H9 (cell line): ENCODE measurements at places on chromosomes 12 and 14.

- no peak for DNase-seq
These were observed 10.3 kb upstream of the PGAM5 start for GRCh38 chr12:132700212-132700822.

- DNase-seq = no peak
These were observed 233.5 kb upstream of the TMEM132C start for GRCh38 chr12:128033473-128033872.

DNA sequence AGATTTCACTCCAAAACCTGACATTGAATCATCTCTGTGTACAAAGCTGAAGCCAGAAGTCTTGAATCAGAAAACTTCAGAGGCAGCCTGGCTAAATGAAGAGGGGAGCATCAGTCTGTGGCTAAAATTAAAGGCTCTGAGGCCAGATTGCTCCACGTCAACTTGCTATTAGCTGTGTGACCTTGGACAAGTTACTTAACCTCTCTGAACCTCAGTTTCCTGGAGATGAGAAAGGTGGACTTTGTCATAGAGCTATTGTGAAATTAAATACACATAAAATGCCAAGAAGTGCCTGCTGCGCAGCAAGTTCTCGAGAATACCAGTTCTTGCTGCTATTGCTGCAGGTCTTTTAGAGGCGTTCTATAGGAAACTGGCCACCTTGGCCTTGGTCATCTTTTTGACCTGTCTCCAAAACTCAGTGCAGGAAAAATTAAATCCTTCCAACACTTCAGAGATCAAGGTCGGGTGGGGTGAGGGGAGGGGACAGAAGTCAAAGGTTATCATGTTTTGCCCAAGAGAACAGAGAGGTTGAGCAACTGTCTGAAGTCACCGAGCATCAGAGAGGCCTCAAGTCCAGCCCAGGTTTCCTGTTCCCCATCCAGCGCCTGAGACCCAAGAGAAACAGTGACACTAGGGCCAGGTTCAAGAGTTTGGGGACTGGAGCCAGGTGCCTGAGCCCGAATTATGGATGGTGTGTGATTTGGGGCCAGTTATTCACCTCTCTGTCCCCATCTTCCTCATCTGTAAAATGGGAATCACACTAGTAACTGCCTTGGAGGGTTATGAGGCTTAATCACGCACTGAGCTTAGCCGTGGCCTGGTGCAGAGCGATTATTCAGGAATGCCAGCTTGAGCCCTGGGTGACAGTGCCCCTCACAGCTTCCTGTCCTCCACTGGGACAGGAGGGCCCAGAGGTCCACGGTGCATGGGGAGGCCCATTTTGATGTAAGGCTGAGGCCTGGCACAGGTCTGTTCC lies 1.1 kb downstream of the SERPINA1 start:
- no peak for DNase-seq

GRCh38 chr14:53412819-53413675 lies 259.9 kb upstream of the DDHD1 start:
- DNase-seq = no peak

- DNase-seq = no peak
These were observed 1.7 kb downstream of the MGST1 start for GRCh38 chr12:16349131-16349460.

- DNase-seq = peak; percentile 28
These were observed 257.2 kb upstream of the PRICKLE1 start for GRCh38 chr12:42846782-42847181.

GRCh38 chr12:115049614-115050013 lies 365.6 kb upstream of the TBX3 start:
- no peak for DNase-seq

DNA sequence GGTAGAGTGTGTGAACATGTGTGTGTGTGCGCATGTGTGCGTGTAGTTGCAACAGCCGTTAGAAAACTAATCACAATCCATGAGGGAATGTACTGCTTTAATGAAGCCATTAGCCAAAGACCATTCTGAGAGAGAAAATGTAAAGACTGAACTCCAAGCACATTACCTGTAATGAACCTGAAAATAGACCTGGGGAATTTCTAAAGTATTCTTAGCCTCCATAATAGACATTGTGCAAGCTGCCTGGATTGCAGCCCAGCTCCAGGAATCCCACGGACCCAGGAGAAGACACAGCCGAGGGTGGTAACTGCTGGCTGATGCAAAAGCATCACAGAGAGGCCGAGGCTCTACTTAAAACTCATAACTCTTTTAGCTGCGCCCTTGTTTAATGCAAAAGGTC lies 156.6 kb downstream of the SLC15A4 start:
- DNase-seq = no peak

DNA sequence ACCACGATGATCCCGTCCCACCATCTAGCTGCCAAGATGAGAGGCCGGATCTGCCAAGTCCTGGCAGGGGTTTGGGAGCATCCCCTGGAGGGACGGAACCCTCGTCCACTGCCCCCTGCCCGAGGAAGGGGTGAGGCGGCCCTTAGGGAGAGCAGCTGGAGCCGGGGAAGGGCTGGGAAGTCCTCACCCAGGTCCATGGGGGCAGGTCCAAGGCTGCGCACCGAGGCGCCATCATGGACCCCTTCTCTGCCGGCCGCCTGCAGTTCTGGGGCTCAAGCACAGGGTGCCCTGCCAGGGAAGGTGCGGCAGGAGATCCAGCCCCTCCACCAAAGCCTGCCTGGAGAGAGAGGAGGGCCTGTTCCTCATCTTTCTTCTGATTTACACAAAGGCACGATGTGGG lies 17.6 kb upstream of the FBRSL1 start:
- no peak for DNase-seq

DNA sequence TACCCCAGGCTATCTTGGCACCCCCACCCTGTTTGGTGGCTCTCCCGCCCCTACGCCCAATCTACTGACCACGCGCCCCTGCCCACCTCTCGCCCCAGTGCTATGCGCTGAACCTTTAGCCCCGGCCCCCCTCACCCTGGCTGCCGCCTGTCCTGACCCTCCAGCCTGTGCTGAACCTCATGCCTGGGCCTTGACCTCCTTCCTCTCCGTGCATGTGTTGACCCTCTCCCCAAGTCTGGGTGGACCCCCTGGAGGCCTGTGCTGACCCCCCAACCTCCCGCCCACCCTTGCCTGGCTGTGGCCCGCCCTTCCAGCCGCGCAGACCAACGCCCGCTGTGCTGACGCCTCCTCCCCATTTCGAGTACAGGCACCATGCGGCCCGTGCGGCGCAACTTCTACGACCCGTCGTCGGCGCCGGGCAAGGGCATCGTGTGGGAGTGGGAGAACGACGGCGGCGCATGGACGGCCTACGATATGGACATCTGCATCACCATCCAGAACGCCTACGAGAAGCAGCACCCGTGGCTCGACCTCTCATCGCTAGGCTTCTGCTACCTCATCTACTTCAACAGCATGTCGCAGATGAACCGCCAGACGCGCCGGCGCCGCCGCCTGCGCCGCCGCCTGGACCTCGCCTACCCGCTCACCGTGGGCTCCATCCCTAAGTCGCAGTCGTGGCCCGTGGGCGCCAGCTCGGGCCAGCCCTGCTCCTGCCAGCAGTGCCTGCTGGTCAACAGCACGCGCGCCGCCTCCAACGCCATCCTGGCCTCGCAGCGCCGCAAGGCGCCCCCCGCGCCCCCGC lies 20.7 kb downstream of the DTX1 start:
- no peak for DNase-seq

- peak; percentile 53 for DNase-seq
These were observed 34.6 kb upstream of the ANKRD9 start for GRCh38 chr14:102544046-102544746.

GRCh38 chr12:104855599-104855998 lies 102.5 kb downstream of the SLC41A2 start:
- DNase-seq = no peak

DNA sequence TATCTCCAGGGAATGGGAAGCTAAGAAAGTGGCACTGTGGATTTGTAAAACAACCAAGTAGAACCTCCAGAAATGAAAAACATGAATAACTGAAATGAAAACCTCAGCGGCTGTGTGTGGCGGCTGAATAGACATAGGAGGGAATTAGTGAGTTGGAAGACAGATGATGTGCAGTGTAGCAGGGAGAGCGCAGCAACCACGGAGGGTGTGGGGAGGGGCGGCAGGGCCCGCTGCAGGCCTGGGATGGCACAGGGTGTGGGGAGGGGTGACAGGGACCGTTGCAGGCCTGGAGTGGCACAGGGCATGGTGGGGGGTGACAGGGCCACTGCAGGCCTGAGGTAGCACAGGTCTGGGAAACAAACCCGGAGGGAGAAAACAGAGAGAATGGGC lies 51.1 kb downstream of the BEGAIN start:
- DNase-seq = no peak

- DNase-seq = no peak
These were observed 136.8 kb upstream of the NTF3 start for GRCh38 chr12:5295151-5295550.

DNA sequence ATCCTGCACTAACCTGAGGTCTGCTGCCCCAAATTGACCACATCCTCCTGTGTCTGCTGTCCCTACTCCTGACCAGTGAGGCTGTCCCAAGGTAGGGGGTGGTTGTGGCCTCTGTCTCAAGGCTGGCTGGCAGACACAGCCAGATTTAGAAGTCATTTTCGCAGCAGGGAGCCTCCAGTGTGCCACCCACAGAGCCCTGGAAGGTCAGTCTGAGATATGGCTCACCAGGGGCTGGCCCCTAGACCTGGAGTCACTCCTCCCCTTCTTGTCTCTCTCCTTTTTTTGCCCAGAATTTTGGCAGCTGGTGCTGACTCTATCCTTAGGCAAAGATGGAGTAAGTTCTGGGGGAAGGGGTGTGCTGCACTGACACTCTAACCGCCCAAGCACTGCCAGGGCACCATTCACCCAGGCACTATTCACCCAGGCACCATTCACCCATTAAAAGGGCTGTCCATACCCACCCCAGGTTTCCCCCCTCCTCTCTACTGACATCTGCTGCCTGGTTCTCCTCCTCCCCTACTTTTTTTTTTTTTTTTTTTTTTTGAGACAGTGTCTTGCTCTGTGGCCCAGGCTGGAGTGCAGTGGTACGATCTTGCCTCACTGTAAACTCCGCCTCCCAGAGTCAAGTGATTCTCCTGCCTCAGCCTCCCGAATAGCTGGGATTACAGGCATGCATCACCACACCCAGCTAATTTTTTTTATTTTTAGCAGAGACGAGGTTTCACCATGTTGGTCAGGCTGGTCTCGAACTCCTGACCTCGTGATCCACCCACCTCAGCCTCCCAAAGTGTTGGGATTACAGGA lies 7.7 kb downstream of the DDN start:
- DNase-seq = no peak

DNA sequence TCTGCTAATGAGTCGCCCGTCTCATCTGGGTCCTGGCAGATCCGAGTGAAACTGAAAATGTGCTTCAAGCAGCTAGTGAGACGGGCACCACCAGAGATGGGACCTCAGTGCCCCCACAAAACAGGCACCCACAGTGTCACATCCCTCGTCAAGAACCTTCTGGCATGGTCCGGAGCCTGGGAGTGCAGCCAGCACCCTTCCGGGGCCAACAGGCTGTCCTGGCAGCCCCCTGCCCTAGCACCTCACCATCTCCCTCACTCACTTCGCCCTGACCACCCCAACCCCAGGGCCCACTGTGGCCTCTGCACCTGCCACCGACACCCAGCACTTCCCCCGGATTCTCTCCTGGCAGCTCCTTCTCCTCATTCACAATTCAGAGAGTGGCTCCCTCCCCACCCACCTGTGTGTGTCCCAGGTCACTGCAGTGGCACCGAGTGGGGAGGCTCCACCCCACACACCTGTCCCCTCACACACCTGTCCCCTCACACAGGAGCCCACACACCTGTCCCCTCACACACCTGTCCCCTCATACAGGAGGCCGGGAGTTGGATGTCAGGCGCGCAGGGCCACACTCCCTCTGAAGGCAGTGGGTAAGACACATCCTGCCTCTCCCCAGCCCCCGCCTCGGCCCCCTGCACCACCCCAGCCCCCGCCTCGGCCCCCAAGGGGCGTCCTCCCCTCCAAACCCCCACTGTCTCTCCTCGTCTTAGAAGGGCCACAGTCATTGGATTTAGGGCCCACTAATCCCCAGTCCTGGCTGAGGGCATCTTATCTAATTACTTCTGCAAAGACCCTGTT lies 7.9 kb downstream of the GALNT9 start:
- no peak for DNase-seq

DNA sequence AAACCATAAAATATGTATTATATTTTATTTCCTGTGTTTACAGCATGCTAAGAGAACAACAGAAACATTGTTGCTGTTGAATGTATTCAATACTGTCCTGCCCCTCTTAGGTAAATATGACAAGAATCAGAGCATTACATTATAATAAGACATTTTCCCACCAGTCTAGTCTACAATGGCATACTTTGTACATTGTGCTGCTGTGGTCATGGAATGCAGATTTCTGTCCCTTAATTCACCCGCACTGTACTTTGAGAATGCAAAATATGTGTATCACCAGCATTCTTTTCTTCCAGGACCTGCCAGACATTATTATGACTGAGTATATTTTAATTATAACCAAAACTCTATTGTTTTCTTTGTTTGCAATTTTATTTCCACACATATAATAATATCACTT lies 16.5 kb upstream of the OR10AD1 start:
- no peak for DNase-seq

DNA sequence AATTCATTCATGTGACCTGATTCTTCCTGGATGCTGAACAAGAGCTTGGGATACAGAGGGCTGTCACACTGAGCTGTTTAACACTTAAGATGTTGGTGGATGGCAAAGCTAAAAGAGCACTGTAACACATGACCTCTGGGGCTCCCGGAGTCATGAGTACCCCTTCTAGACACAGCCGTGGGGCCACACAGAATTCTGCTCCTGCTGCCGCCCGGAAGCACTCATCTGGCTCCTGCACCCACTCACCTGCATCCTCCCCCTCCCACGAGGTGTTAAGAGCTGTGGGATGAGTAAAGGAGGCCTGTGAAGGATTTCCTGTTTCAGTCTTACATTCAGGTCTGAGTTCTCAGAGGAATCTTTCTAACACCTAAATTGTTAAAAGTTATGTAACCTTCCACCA lies 78.0 kb upstream of the SSTR1 start:
- no peak for DNase-seq

- DNase-seq = no peak
These were observed 65.1 kb downstream of the PPP1R36 start for GRCh38 chr14:64614805-64615391.

DNA sequence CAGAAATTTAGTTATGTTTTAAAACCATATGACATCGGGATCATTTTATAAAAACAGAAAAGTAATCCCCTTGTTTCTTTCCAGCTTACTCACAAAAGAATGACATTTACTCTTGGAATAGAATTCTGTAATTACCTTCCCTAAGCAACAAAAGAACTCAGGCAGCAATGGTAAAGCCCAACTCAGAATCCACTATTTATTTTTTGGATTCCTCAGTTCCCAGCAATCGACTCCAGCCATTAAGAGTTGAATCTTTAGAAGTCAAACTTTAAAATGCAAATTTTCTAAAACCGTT lies 65.9 kb downstream of the FOXN3 start:
- DNase-seq = no peak
